Anterior cingulate cortex (tissue), 58 donors: ENCODE measurements at places on chromosomes 1 and 21.

GRCh38 chr1:199684686-199685273 lies 342.7 kb upstream of the NR5A2 start:
- no peak for DNase-seq

GRCh38 chr1:31788825-31789256 lies 24.7 kb upstream of the ADGRB2 start:
- no peak for DNase-seq

DNA sequence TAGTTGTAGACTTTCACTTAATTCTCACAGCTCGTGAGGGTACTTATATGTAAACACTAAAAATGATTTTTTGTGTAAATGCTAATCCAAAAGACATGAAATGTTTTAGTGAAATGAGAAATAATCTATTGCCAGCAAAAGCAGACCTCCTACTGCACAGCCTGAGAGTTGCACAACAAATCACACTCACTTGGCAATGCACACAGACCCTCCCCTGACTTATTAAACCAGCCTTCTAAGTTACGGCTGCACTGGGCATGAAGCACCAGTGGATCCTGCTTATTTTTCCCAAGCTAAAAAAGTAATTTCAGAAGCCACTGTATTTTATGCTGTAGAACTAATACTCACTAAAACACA lies 10.3 kb downstream of the ERRFI1 start:
- DNase-seq: no peak

DNA sequence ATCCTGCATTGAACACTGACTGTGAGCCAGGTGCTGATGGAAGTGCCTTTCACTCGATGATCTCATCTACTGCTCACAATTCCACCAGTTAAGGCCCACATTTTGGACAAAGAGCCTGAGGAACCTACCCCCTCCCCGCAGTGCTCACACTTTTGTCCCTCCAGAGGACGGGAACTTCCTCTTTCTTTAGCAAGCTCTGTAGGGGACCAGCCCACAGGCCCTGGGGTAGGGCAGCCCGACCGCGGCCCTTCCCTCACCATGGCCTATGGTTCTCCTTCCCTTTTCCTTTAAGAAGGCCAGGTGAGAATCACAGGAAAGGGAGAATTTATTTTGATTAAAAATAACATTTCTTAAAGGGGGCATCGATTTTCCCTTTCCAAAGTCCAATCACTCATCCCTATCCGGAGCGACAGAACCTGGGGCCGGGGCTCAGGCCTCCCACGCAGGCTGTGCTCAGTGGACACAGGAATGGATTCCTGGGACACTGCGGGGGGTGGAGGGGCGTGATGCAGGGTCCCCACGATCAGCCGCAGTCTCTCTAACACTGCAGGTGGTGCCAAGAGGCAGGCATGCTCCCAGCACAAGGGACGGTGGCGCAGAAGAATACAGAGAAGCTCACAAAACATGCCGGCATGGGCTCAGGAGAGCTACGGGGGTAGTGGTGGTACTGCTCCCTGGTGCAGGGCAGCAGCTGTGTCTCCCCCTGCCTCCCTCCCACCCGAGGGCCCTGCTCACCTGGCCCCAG lies 8.9 kb upstream of the KCNE1 start:
- no peak for DNase-seq

GRCh38 chr1:13992489-13993285 lies 292.7 kb downstream of the PRDM2 start:
- DNase-seq: no peak

GRCh38 chr1:84540759-84541158 lies 33.5 kb downstream of the CTBS start:
- DNase-seq: no peak

GRCh38 chr1:39006287-39006686 lies 15.2 kb downstream of the AKIRIN1 start:
- DNase-seq: no peak

DNA sequence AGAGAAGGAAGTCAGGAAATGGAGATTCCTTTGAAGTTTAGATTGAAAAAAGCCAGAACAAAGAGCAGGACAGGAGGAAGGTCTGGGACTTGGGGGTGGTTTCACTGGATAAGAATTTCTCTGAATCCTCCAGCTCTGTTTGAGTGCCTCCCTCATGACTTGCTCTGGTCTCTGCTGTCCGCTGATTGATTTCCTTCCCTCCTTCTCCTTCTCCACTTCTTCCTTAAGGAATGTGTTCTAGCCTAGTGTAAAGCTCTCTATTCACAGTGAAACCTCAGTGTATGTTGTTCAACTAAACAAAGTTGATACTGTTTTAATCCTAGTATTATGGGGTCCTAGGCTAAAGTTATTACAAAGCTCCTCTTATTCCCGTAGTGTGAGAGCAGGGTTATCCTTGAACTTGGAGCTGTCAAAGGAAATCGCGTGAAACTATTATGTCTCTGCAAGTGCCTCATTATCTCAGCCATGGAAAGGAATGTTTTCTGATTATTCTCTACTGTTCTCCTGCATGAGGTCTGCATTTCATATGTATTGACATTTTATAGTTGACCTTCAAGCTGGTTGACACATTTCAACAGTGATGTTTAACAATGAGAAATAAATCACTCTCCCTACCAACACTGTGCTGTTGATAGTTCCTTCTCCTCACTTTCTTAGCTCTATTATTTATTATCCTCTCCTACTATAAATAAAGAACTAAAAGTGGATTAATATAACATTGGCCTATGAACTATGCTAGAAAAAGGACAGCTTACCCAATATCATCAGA lies 82.7 kb upstream of the KCTD3 start:
- DNase-seq: no peak

DNA sequence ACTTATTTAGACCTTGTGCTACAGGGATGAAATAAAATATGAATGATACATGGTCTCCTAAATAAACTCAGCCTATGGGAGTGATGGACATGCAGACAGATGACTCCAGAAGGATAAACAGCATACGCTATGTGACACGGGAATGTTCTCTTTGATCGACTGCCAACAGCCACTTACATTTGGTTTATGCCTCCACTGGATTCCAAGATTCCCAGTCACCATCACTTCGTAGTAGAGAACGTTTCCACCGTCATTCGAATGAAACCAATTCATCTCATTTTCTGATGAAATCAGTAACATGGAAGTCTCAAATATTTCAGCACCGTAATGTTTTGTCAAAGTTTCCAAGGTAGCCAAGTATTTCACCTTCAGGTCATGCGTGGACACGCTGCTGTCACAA lies 99.7 kb downstream of the JAK1 start:
- no peak for DNase-seq

DNA sequence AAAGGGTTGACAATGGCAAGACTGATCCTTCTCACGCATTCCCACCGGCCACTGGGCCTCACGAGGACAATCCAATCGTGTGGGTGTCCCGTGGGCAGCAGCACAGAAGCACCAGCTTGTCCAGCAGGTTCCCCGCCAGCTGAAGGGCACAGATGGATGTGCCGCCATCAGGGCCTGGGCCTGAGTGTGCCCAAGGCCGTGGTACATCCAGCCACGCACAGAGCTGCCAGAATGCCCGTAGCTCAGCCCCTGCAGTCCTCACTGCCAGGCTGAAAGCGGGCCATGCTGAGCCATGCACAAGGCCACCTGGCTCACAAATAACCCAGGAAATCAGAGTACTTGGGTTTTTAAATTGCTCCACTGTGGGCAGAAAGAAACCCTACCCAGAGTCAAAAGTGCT lies 7.0 kb downstream of the NPHP4 start:
- no peak for DNase-seq

GRCh38 chr1:23399229-23399628 lies 25.3 kb downstream of the TCEA3 start:
- DNase-seq: no peak

- DNase-seq: no peak
Observed at GRCh38 chr1:215040190-215040589, 42.3 kb upstream of the KCNK2 start.

DNA sequence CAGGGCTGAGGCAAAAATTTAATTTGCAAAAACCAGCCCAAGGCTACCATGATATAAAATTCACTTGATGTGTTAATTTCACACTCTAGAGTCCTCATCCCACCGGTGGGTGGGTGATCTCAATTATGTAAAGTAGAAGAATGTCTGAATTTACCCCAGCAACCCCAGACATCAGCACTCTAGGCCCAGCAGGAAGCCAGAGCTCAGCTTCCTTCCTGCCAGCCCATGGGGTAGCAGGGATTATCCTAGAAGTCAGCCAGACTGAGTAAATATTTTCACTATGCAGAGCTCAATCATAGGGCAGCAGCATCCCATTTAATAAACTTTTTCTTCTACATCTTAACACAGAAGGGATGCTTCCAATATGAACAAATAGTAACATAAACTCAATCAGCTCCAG lies 71.0 kb downstream of the SIPA1L2 start:
- no peak for DNase-seq

DNA sequence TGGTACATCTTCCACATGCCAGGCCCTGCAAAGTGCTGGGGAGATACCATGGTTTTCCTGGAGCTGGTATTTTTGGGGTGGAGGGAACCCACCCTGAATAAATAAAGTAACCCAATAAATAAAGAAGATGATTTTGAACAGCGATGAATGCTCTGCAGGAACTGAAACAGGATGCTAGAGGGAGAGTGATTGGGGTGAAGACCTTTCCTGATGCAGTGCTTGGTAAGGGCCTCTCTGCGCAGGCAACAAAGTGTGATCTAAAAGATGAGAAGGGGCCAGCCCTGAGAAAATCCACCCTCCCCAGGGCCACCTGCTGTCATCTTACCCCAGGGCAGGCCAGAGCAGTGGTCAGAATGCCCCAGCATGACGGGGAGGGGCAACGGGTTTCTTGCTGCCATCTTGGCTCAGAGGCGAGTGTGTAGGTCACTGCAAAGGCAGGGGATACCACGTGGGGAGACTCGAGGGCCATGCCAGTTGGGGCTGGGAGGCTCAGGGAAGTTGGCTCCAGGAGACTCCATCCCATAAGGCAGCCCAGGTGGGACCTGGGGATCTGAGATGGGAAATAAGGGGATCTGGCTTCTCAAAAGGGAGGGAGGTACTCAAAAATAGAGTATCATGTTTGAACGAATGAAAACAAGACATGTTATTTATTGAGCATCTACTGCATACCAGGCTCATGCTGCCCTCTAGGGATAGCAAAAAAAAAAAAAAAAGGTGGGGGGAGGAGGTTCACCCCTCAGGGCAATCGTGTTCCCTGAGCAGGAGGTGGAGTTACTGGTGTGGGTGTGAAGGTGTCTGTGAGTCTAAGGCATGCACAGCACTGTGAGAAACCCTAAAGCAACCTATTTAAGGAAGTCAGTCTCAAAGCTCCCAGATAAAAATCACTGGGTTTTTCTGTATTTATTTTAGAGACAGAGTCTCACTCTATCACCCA lies 2.8 kb downstream of the SRARP start:
- DNase-seq: no peak

GRCh38 chr1:230517326-230517725 lies 91.2 kb upstream of the PGBD5 start:
- DNase-seq: no peak

- DNase-seq: no peak
Observed at GRCh38 chr1:209509039-209509438, 74.5 kb upstream of the CAMK1G start.

DNA sequence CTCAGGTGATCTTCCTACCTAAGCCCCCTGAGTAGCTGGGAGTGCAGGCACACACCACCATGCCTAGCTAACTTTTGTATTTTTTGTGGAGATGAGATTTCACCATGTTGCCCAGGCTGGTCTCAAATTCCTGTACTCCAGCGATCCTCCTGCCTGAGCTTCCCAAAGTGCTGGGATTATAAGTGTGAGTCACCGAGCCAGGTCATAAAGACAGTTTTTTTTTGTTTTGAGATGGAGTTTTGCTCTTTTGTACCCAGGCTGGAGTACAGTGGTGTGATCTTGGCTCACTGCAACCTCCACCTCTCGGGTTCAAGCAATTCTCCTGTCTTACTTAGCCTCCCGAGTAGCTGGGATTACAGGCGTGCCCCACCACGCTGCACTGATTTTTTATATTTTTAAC lies 42.1 kb downstream of the KIF1B start:
- no peak for DNase-seq

DNA sequence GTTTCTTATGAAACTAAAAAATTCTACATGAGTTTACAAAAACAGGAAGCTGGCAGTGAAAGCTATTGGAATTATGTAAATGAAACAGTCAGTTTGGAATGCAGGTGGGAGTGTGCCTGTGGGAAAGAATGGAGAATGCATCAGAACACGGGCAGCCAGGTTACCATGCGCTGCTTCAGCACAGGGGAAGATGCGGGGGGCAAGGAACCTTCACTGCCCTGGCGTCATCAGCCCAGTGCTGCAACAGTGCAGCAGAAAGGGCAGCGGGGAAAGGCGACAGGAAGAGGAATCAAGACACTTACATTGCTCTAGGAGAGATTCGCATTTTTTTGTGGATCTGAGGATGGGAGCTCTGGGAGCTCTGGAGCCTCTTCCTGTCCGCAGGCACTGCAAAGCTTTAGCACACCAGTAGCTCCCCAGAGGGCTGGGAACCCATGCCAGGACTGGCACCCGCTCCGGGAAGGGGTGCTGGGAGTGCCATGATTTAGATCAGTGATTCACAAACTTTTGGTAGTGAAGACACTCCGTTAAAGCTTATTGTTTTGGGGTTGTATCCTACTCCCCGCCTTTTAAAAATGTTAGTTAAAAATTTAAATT lies 64.1 kb upstream of the WDR26 start:
- no peak for DNase-seq

DNA sequence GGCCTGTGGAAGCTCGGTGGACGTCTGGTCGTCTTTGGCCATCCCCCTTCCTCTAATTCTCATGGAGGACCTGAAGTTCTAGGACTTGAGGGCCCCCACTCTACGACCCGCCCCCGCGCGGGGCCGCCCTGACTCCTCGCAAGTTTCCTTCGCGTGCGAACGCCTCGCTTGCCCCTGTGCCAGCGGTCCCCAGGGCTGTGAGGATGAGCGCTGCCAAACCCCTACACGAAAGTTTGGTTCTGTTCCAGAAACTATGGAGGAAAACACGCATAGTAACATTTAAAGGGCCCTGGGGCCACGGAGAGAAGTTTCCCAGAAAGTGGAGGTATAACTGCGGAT lies 304 bp upstream of the GNG12 start:
- DNase-seq: no peak

DNA sequence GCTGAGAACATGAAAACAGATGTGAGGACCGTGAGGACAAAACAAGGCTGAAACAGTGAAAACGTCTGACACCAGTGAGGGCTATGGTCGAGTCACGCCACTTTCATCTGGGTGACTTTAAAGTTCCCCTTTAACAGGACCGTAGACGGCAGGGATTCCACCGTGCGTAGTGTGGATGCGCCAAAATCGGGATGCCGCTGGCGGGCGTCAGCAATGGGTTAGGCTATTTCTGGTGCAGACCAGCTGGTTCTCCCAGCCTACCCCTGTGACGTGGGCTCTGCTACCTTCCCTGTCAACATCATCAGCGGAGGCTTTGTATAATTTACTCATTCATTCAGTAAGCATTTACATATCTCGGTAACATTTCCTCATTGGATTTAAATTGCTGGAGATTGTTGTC lies 246.6 kb upstream of the AJAP1 start:
- no peak for DNase-seq

DNA sequence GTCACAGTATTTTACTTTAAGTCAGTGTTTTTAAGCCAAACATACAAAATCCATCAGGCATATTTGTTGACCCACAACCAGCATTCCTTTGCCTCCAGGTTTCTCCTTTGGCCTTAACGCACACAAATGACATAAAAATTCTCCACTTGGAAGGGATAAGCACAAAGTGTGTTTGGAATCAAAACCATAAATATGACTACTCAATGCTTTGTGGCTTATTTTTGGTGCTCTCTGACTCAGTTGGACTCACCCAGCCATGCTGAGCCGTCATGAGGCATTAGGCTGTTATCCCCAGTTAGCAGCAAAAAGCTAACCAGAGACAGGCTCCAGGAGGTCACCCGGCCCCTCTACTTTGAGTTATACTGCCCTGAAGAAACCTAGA lies 948 bp downstream of the PRUNE1 start:
- no peak for DNase-seq
